Activated CD8-positive, alpha-beta T cell treated with anti-CD3 and anti-CD28 coated beads, Interleukin-2, amount 10 ng/mL, durations not matched to agents 7 days and 5 days (primary cell): ENCODE measurements at places on chromosomes 7 and 10. TPM values are rescaled to one million over a fixed set of nuclear protein-coding genes. Genes with fewer than 3 reads are reported as not detected.

- H3K27me3 ChIP-seq = peaks cover 13% of the 10 kb centered on the region
- no peaks in the 10 kb centered on the region for H3K4me1 ChIP-seq
- no peaks in the 10 kb centered on the region for H3K36me3 ChIP-seq
- no peak overlapping the region for H3K27ac ChIP-seq
- no peak for DNase-seq
- no peak overlapping the region for H3K4me3 ChIP-seq
Observed at GRCh38 chr10:99573790-99574189, 41.0 kb downstream of the NKX2-3 start.

- peak overlapping the region; percentile 23 for H3K27ac ChIP-seq
- no peak overlapping the region for H3K4me3 ChIP-seq
- H3K4me1 ChIP-seq = peaks cover 87% of the 10 kb centered on the region
- DNase-seq = no peak
- H3K36me3 ChIP-seq = peaks cover 54% of the 10 kb centered on the region
Observed at GRCh38 chr10:22673785-22674572, 40.4 kb downstream of the PIP4K2A start.

DNA sequence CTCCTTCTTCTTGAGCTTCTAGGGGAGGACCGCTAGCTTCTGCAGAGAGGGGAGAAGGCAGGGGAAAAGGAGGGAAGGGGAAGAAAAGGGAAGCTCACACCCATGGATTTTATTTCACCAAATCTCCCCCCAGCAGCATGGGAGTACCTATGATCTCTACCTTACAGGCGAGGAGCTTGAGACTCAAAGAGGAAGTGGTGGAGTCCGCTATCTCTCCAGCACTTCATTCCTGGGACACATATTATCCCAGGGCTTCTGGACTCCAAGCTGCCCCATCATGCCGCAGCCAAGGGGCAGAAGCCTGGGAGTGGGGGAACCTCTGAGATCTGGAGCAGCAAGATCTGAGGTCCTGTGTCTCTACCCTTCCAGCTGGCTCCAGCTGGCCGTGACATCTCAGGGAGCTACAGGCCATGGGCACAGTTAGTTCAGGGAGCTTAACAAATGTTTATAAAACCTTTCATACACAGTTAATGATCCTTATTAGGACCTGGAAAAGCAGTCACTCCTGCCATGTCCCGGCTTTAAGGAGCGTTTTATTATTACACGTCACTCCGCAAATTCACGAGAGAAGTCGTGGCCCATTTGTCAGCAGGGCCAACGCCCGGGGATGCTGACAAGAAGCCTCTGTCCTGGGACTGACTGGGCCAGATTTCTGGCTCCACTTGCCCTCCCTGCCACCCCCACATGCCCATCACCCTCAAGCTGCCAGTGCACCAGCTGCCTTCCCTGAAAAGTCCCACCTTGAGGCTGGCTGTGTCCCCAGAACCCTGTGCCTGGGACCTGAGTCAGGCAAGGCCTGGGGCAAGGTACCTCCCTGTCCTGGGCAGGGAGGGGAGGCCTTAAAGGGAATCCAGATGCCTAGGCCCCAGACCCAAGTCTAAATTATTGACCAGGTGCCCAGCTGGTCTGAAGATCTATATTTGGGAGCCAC, 132.1 kb upstream of the ZMIZ1 start:
- no peaks in the 10 kb centered on the region for H3K27me3 ChIP-seq
- no peaks in the 10 kb centered on the region for H3K4me1 ChIP-seq
- DNase-seq = no peak
- H3K27ac ChIP-seq = no peak overlapping the region
- H3K36me3 ChIP-seq = no peaks in the 10 kb centered on the region
- no peak overlapping the region for H3K4me3 ChIP-seq

GRCh38 chr10:26334232-26334931, 103.8 kb upstream of the APBB1IP start:
- H3K27ac ChIP-seq = no peak overlapping the region
- peaks cover 5% of the 10 kb centered on the region for H3K36me3 ChIP-seq
- H3K4me1 ChIP-seq = peaks cover 12% of the 10 kb centered on the region
- no peak overlapping the region for H3K4me3 ChIP-seq

DNA sequence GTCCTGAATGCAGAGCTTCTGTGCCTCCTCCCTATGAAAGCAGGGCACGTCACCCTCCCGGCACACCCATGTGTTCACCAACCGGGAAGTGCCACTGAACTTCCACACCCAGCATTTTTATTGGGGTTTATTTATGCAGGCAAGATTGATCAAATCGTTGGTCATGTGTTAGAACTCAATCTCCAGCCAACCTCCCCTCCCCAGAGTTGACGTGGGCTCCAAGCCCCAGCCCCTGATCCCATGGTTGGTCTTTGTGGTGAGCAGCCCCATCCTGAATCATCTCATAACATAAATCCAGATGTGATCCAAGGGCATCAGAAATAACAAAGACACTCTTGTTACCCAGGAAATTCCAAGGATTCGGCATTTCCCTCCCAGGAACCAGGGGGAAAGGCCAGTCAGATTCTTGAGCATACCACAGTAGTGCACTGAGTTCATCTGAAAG, 151.2 kb downstream of the TPST1 start:
- H3K36me3 ChIP-seq = no peaks in the 10 kb centered on the region
- no peaks in the 10 kb centered on the region for H3K27me3 ChIP-seq
- no peak overlapping the region for H3K27ac ChIP-seq
- no peak overlapping the region for H3K4me3 ChIP-seq

GRCh38 chr7:115260381-115260780, 338.5 kb downstream of the MDFIC start:
- no peaks in the 10 kb centered on the region for H3K27me3 ChIP-seq
- H3K4me3 ChIP-seq = no peak overlapping the region
- H3K36me3 ChIP-seq = no peaks in the 10 kb centered on the region
- no peak overlapping the region for H3K27ac ChIP-seq

- peaks cover 14% of the 10 kb centered on the region for H3K4me1 ChIP-seq
- H3K4me3 ChIP-seq = no peak overlapping the region
- H3K36me3 ChIP-seq = no peaks in the 10 kb centered on the region
- DNase-seq = no peak
Observed at GRCh38 chr7:70361821-70362220, 763.5 kb downstream of the AUTS2 start.

GRCh38 chr10:31929261-31930022, 811 bp upstream of the ARHGAP12 start:
- H3K4me1 ChIP-seq = peaks cover 42% of the 10 kb centered on the region
- DNase-seq = peak; percentile 42
- H3K27me3 ChIP-seq = peaks cover 8% of the 10 kb centered on the region
- no peaks in the 10 kb centered on the region for H3K36me3 ChIP-seq

DNA sequence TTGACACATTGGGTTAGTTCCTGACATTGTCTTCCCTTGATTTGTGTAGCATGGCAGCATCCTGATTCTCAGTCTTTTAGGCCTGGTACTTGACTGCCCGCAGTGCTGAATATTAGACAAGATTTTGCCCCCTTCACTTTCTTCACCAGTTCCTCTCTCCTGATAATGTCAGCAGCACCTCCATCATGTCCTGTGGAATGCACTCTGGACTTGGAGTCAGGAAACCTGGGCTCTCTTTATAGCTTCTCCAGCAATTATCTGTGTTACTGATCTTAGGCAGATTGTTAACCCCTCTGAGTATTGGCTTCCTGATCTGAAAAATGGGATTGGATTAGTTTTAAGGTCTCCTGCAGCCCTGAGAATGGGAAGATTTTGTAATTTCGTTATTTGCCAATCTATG, 19.0 kb downstream of the HBP1 start:
- no peak for DNase-seq
- H3K27ac ChIP-seq = no peak overlapping the region
- peaks cover 40% of the 10 kb centered on the region for H3K36me3 ChIP-seq
- no peak overlapping the region for H3K4me3 ChIP-seq
- no peaks in the 10 kb centered on the region for H3K4me1 ChIP-seq

DNA sequence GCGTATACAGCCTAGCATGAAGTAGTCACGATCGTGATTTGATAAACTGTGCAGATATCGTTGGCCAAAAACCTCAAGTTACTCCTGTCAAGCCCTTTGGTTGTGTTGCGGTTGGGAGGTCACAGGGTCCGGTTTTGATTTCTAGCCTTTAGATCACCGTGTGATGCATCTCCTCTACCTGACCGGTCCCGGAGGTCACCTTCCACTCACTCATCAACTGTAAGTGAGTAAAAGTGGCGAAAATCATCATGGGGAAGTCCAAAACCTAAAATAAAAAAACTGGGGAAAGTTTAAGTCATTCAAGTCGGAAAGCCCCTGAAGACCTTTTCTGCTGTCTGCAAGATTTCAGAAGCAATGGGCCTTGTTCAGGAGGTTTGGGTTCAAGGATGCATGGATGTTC, 62.8 kb downstream of the ADARB2 start:
- H3K27ac ChIP-seq = no peak overlapping the region
- H3K36me3 ChIP-seq = no peaks in the 10 kb centered on the region
- no peak overlapping the region for H3K4me3 ChIP-seq
- no peaks in the 10 kb centered on the region for H3K27me3 ChIP-seq
- no peaks in the 10 kb centered on the region for H3K4me1 ChIP-seq

GRCh38 chr7:2209961-2210323, 22.8 kb downstream of the MAD1L1 start:
- H3K27ac ChIP-seq = peak overlapping the region; percentile 7
- peaks cover 10% of the 10 kb centered on the region for H3K4me1 ChIP-seq
- no peaks in the 10 kb centered on the region for H3K27me3 ChIP-seq
- H3K4me3 ChIP-seq = no peak overlapping the region
- H3K36me3 ChIP-seq = peaks cover 37% of the 10 kb centered on the region

GRCh38 chr10:62189131-62189530, 79.5 kb downstream of the RTKN2 start:
- H3K27me3 ChIP-seq = no peaks in the 10 kb centered on the region
- peaks cover 45% of the 10 kb centered on the region for H3K4me1 ChIP-seq
- no peak for DNase-seq
- H3K36me3 ChIP-seq = peaks cover 31% of the 10 kb centered on the region
- no peak overlapping the region for H3K27ac ChIP-seq

DPYSL4 gene
- total RNA-seq = 1.2 TPM

TEX47 gene
- not detected for total RNA-seq

NPC1L1 gene
- total RNA-seq = not detected

PAPOLB gene
- not detected for total RNA-seq

TRDMT1 gene
- 11.6 TPM for total RNA-seq

ENKUR gene
- not detected for total RNA-seq

PPRC1 gene
- total RNA-seq = 58.9 TPM

ACBD7 gene
- total RNA-seq = 5.2 TPM
